IPS DF 6.9 (cell line): ENCODE measurements at places on chromosomes 3 and 15.

- no peaks in the 10 kb centered on the region for H3K27me3 ChIP-seq
- no peak overlapping the region for H3K4me3 ChIP-seq
- H3K4me1 ChIP-seq, result peaks cover 1% of the 10 kb centered on the region; the same call in 1 of the 2 replicates
- no peak overlapping the region for H3K27ac ChIP-seq
- no peaks in the 10 kb centered on the region for H3K36me3 ChIP-seq
Measured at GRCh38 chr3:172057624-172058327, 18.4 kb downstream of the FNDC3B start.

- H3K4me1 ChIP-seq, result no peaks in the 10 kb centered on the region
- no peaks in the 10 kb centered on the region for H3K36me3 ChIP-seq
Measured at GRCh38 chr15:78565951-78566774, 843 bp downstream of the CHRNA5 start.

- no peak for DNase-seq
- no peak overlapping the region for H3K27ac ChIP-seq
- H3K36me3 ChIP-seq, result no peaks in the 10 kb centered on the region
- no peaks in the 10 kb centered on the region; the same call in 1 of the 2 replicates for H3K4me1 ChIP-seq
- H3K27me3 ChIP-seq, result no peaks in the 10 kb centered on the region
- H3K4me3 ChIP-seq, result no peak overlapping the region
Measured at GRCh38 chr15:78828920-78829319, 17.7 kb upstream of the ADAMTS7 start.

- H3K4me1 ChIP-seq, result no peaks in the 10 kb centered on the region
- H3K4me3 ChIP-seq, result no peak overlapping the region
Measured at GRCh38 chr3:128598884-128599664, 51.5 kb downstream of the RPN1 start.

GRCh38 chr3:196737655-196738054 is 2.0 kb upstream of the PAK2 start:
- no peaks in the 10 kb centered on the region for H3K27me3 ChIP-seq
- no peaks in the 10 kb centered on the region for H3K4me1 ChIP-seq
- no peak overlapping the region for H3K27ac ChIP-seq
- DNase-seq, result no peak
- H3K4me3 ChIP-seq, result no peak overlapping the region

- H3K4me3 ChIP-seq, result no peak overlapping the region
- H3K36me3 ChIP-seq, result no peaks in the 10 kb centered on the region
- H3K27me3 ChIP-seq, result no peaks in the 10 kb centered on the region
- no peak for DNase-seq
- H3K27ac ChIP-seq, result no peak overlapping the region
Measured at GRCh38 chr15:56272454-56272853, 28.8 kb upstream of the RFX7 start.
